NB4 (cell line): ENCODE measurements at places on chromosomes 2 and 18.
A peak's percentile ranks its signal among the peaks of the same experiment; 100 is the strongest.

DNA sequence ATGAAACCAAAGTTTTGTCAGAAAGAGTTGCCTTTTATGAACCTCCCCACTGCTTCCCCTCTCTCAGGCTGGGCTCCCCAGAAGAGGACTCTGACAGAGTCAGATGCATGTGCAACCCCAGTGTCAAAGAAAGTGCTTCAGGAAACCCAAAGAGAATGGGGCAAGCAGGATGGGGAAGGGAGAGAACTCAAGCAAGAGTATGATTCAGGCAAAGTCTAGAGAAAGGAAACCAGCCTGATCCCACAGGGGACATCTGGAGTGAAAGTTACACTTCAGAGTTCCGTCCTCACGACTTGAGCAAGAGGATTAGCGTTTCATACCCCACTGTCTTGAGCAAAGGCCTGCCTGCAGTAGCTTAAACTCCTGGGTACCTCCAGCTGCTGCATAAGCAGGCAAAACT, 51.8 kb upstream of the EPC2 start:
- peak; percentile 40 for DNase-seq

- no peak for DNase-seq
Measured at GRCh38 chr2:162676515-162676914, 162.1 kb downstream of the KCNH7 start.

DNA sequence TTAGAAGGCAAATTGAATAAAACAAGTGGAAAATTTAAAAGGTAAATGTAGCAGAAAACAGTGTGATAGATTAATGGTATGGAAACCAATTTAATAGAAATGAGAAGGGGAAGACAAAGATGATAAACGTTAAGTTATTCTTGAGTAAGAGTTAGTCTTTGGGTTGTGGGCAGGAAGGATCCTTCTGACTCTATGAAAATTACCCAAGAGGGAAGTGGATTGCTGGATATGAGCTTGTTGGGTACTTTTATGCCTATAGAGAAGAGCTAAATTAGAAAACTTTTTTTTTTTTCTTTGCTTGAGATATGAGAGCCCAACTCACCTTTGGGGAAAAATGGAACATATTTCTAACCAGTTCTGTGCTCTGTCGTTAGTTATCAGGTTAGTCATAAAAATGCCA, 144.0 kb downstream of the LDLRAD4 start:
- DNase-seq: no peak

DNA sequence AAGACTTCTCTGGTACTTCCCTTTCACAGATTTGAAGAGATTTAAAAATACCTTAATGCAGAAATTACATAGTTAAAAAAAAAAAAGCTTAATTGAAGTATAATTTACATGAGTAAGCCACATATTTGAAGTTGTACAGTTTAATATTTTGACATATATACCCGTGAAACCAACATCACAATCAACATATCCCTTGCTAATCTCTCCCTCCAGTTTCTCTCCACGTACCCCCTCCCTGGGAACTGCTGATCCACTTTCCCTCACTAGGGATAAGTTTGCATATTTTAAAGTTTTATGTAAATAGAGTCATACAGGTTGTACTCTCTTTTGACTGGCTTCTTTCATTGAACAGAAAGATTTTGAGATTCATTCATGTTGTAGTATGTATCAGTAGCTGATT, 22.4 kb downstream of the EMILIN2 start:
- DNase-seq: no peak

DNA sequence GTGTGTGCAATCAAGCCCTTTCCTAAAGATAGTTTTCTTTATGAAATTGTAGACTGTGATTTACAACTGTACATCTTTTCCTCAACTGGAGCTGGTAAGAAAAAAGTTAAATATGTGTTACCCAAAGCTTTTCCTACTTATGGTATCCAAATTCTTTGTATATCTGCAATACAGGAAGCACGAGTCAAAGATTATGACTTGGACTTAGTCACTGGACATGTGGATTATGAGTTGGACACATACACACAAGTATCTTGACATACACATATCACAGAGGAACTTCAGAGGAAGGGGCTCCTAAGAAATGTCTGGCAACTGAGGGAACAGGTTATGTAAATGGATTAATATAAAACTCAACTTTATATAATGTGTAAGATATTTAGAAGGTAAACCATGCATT, 35.2 kb downstream of the PRELID3A start:
- no peak for DNase-seq

DNA sequence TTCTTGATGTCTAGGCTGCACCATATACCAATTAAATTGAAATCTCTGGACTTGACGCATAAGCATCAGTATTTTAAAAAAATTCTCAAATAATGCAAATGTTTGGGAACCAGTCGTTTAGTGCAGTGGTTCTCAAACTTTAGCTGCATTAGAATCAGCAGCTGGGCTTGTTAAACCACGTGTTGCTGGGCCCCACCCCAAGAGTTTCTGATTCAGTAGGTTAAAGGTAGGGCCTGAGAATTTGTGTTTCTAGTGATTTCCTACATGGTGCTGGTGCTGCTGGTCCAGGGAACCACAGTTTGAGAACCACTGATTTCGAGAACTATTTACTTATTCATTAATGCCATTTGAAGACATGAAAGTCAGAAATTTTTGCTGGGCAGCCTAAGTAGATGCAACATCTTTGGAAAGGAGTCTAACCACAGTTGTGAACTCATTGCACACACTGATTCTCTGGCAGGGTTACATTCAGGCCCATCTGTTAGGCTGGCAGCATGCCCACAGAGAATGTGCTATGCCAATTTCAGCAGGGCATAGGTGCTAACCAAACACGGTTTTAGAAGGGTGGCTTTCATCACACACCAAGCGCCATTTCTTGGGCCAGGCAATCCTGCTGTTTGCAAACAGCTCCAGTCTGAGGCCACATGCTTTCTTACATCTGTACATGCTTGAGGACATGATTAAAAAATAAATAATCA, 26.4 kb upstream of the ATP5MC3 start:
- DNase-seq: no peak

- DNase-seq: no peak
Measured at GRCh38 chr2:30362468-30363081, 84.5 kb upstream of the LCLAT1 start.

DNA sequence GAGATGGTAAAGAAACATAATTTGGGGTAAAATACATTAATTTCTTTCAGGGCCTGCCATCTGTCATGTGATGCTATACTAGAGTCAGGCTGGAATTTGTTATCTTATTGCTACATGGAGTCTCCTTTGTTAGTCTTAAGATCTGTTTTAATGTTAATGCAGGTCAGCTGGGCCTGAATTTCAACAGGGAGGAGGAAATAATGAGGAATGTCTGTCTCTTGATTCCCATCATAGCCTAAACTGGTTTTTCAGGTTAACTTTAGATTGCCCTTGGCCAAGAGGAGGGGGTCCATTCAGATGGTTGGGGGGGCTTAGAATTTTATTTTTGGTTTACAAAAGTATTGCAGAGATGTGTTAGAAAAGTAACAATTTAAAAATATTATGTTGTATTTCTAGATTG, 19.0 kb upstream of the FEZ2 start:
- DNase-seq: no peak

- no peak for DNase-seq
Measured at GRCh38 chr2:218858138-218858445, 1.5 kb upstream of the WNT6 start.

DNA sequence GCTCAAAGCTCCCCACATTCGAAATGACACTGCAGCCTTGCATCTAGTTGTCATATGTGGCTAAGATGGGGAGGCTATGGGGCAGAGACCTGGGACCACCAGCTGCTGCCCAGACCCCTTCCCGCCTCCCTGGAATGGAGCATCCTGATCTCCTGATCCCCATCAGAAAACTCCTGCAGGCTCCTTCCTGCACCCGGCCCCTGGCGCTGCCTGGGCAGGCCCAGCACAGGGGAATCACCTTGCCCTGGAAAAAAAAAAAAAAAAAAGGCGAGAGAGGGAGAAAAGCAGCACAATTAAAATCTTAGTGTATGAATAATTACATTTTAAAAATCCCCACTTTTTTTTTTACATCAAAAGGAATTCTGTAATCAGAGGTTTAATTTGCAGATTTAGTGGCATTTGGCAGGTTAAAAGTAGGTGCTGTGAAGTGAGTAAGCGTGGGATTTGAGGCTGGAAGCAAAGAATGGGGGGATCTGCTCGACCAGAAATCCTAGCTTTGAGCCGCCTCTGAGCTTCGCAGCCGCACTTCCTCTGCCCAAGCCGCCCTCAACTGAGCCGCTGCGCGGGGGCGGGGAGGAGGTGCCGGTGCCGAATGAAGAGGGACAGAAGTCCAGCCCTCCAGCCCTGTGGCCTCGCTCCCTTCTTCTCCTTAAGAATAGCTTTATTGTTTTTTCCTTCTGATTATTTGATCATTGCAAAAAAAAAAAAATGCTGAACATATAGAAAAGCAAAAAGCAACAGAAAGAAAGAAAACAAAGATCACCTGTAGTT, 30.0 kb downstream of the THNSL2 start:
- DNase-seq: peak; percentile 50

DNA sequence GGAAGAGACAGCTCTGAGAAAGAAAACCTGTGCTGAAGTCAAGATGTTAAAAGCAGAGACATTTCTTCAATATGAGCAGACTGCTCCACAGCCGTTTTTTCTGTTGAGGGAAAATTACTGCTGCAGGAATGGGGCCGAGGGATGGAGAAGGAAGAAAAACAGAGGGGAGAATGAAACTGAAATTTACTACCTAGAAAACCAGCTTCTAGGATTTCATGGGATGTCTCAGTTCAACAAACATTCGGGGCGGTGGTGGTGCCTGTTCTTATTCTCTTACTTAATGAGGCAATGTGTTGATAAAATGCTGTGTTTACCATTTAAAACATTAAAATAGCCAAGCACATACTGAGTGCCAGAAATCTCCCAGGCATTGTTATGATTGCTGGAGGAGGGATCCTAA, 557.1 kb upstream of the MEX3C start:
- no peak for DNase-seq

- DNase-seq: no peak
Measured at GRCh38 chr2:219576505-219577388, 4.6 kb downstream of the INHA start.

GRCh38 chr2:135820003-135820618, 16.9 kb downstream of the LCT start:
- DNase-seq: peak; percentile 96

DNA sequence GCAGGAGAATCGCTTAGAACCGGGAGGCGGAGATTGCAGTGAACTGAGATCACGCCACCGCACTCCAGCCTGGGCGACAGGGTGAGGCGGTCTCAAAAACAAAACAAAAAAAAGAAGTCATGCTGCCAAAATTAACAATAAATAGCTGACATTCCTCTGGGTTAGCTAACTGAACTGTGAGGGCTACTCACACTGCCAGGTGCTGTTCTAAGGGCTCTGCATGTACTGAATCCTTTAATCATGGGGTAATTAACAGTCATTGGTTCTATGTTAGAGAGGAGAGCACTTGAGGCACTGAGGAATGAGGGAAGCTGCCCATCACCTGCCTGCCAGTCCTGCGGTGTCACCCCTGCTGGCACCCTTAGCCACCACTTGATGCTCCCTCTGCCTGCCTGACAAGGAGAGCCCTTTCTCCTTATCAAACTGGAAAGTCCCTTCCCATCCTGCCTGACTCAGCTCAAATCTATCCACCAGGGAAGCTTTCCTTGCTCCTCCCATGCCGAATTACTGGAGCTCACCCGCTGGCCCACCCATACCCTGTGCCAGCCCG, 73.0 kb upstream of the RIOK3 start:
- DNase-seq: no peak

DNA sequence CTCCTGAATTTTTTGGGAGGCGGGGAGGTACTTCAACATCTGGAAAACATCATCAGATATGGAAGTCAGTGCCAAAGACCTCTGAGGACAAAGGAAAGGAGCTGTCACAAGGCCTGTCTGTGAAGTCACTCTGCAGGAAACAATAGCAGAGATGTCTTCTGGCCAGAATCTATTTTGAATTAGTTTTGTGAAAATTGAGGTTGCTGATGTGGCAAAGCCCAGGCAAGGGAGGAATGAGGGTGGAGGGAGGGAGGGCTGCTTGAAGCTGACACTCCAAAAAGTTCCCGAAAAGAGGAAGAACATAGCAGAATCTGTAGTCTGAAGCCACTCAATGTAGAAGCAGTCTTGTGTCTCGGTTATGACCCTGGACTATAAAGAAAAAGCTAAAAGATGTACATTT, 151.1 kb upstream of the LHCGR start:
- no peak for DNase-seq

- no peak for DNase-seq
Measured at GRCh38 chr18:7886436-7886835, 319.3 kb downstream of the PTPRM start.

DNA sequence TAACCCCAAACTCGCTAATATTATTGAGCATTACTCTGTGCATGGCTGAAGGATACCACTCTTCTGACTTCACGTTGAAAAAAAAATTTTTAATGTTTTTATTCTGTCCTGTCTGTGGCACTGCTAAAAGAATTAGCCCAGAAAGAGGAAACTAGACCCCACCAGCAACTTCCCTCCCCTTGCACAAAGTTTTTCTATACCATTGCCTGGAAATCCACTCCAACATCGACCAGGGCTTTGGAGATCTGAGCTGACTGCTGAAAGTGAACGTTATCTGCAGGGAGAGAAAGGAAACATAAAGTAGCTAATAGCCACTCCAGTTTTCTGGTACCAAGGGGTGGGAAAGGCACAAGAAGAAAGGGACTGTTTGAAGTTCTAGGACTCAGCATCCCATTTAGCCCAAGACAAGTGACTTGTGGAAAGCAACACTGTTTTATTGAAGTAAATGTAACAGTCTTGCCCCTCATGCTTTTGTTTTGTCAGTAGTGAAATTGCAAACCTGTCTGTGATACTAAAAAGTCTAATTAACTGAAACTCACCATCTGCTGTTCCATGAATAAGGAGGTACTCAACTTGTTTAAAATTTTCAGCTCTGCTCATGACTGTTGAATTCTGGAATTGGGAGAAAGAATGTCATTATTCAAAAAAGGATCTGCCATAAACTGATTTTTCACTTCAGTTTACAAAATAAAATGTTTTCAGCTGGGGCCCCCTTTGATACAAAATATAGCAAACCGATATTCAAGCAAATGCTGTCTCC, 79.1 kb downstream of the DPP4 start:
- DNase-seq: no peak
